ENCODE measurements at places on chromosomes 7 and 10. TPM values are rescaled to one million over a fixed set of nuclear protein-coding genes. Genes with fewer than 3 reads are reported as not detected.

ZNF804B gene
- not detected for total RNA-seq

ABCA13 gene
- total RNA-seq = 0.06 TPM

FOXI2 gene
- not detected for total RNA-seq

NODAL gene
- not detected for total RNA-seq

AQP1 gene
- 0.40 TPM for total RNA-seq

GALNT17 gene
- total RNA-seq = not detected

ADCY1 gene
- 2.4 TPM for total RNA-seq

GRK5 gene
- 8.5 TPM for total RNA-seq

CWF19L1 gene
- total RNA-seq = 22.5 TPM

PGAM2 gene
- total RNA-seq = not detected

DYNC1I1 gene
- total RNA-seq = not detected

ZNF25 gene
- total RNA-seq = 1.9 TPM

GHRHR gene
- total RNA-seq = not detected

CARD11 gene
- 1.5 TPM for total RNA-seq

FKBP6 gene
- not detected for total RNA-seq

TLX1 gene
- total RNA-seq = not detected

POU6F2 gene
- not detected for total RNA-seq

SUGCT gene
- total RNA-seq = 0.77 TPM

IQUB gene
- 0.12 TPM for total RNA-seq

HYAL4 gene
- not detected for total RNA-seq

MGMT gene
- total RNA-seq = 6.6 TPM

GDF2 gene
- total RNA-seq = not detected

MYPN gene
- 2.0 TPM for total RNA-seq

LHPP gene
- 12.3 TPM for total RNA-seq

ADAMTS14 gene
- total RNA-seq = 0.09 TPM

DYDC2 gene
- 0.13 TPM for total RNA-seq

TMEM176A gene
- not detected for total RNA-seq

TMEM106B gene
- total RNA-seq = 37.1 TPM

TRAPPC14 gene
- total RNA-seq = 13.5 TPM

FGFR2 gene
- 0.28 TPM for total RNA-seq

SLC13A4 gene
- total RNA-seq = not detected

TMEM178B gene
- total RNA-seq = 1.5 TPM

PON3 gene
- total RNA-seq = 31.0 TPM

PRPS1L1 gene
- total RNA-seq = not detected

METTL27 gene
- total RNA-seq = 9.8 TPM

OR6B1 gene
- not detected for total RNA-seq

SLC26A3 gene
- total RNA-seq = not detected

C10orf105 gene
- total RNA-seq = not detected

VTI1A gene
- total RNA-seq = 13.1 TPM

PRSS2 gene
- total RNA-seq = not detected

LRIT1 gene
- not detected for total RNA-seq

DLG5 gene
- 28.9 TPM for total RNA-seq

ARHGAP22 gene
- 4.7 TPM for total RNA-seq

C7orf33 gene
- total RNA-seq = not detected

SMKR1 gene
- 10.1 TPM for total RNA-seq

ATG9B gene
- total RNA-seq = 0.42 TPM

SPDYE5 gene
- total RNA-seq = not detected
